ENCODE measurements at places on chromosomes 12 and 14.

- DNase-seq, result no peak
These were observed 18.1 kb upstream of the DIABLO start for GRCh38 chr12:122243965-122244364.

DNA sequence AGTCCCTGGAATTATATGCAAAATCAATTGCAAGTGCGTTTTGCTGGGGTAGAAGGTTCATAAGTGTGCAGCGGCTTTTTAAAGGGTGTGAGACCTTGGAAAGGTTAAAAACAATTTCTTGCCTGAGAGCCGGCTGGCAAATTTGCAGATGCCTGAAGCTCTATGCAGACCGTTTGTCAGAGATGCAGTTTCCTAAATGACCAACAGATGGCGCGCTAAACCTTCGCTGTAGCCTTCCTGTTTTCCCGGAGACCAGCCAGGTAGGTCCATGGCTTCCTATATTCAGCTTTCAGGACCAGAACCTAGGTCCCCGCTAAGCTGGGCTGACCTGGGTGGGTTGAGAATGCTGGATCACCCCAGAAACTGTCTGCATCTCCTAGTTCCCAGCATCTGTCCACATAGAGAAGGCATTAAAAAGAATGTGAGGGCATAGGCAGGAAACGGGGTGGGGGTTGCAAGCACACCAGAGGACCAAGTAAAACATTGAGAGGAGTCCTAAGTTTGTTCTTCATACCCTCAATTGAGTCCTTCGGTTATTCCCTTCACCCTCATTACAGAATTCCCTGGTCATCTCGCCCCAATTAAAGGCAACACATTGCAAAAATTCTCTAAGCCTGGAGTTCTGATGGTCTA, 5.7 kb upstream of the NOS1 start:
- DNase-seq, result peak; percentile 81

GRCh38 chr14:87630846-87631245, 362.1 kb downstream of the GALC start:
- DNase-seq, result no peak

DNA sequence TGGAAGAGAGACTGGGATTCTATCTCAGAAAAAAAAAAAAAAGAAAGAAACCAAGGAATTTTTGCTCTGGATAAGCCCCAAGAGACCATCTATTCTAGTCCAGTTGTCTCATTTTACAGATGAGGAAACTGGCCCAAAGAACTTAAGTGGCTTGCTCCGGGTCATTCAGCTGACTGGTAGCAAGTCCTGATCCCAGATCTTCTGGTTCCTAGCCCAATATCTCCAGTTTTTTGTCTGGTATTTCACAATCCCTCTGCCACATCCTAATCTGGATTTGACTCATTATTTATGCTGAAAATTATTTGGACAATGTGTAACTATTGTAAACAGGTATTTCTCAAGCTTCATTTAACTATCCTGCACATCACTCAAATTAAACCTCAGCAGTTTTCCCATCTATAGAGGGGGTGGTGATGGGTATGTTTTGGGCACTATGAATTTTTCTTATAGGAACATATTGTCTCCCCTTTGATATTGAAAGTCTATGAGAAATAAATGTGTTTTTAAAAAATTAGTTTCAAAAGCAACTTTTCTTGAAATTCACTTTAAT, 43.4 kb downstream of the PPP2R5E start:
- DNase-seq, result no peak

DNA sequence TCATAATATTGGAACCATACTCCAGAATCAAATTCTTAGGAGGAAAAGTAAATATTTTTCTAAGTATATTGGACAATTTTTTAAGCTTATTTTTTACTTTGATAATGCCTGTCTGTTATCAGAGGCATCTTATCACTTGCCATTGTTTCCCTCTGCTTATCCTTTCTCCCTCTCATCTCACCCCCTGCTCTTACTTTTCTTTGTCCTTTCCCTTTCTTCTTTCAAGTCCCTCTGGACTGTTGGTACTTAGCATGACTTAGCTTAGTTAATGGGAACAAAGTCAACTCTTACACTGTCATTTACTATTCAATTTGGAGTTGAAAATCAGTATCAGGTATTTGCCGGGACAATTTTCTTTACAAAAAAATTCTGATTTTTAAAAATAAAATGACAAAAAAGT, 45.2 kb downstream of the ABCD2 start:
- no peak for DNase-seq

GRCh38 chr12:931060-931459, 18.4 kb downstream of the RAD52 start:
- DNase-seq, result no peak

GRCh38 chr12:81930037-81930436, 170.9 kb upstream of the PPFIA2 start:
- DNase-seq, result no peak

DNA sequence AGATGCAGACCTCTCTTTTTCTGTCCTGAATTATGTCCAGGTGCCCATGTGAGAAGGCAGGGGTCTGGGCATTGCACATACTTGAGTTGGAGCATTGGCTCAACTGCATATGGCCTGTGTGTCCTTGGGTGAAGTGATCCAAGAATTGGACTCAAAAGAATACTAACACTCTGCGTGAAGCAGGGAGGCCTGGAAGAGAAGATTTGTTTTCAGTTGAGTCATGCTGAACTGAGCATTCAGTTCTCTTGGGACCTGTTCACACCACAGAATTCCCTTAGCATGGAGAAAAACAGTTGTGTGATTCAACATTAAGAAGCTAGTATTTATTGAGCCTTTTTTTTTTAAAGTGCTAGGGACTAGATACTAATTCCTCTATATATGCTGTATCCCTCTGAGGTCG, 164.7 kb upstream of the TBX3 start:
- no peak for DNase-seq

DNA sequence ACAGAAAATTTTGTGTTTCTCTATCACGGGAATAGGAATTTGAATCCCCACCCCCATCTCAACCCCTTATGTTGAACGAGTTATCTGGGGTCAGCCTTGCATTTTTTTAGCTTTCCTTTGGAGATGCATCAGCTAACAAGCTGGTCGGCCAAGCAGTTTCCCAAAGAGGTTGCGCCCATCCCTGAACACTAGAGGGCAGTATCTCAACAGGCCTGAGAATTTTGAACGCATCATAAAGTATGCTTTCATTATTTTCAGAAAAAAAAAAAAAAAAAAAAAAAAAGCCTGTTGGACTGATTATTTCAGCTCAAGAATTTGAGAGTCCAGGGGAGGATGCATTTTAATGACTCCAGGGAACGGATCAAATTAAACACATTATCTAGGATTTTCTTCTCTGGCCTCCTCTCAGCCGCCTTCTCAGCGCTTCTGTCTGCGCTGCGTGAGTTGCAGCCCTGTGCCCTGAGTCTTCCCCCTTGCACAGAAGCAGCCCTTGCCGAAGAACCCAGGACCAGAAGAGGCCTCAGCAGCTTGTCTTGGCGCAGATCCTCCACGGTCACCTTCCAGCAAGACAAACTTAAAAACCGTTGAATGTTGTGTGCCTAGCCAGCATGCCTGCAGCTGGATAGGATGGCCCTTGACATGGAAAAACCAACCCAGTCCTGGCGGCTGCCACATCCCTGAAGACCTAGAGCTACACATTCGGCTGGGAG, 76.6 kb upstream of the GZMB start:
- peak; percentile 58 for DNase-seq

GRCh38 chr14:84643446-84643845, 886.5 kb upstream of the FLRT2 start:
- no peak for DNase-seq

- no peak for DNase-seq
These were observed 26.8 kb downstream of the RAB35 start for GRCh38 chr12:120089796-120090195.

DNA sequence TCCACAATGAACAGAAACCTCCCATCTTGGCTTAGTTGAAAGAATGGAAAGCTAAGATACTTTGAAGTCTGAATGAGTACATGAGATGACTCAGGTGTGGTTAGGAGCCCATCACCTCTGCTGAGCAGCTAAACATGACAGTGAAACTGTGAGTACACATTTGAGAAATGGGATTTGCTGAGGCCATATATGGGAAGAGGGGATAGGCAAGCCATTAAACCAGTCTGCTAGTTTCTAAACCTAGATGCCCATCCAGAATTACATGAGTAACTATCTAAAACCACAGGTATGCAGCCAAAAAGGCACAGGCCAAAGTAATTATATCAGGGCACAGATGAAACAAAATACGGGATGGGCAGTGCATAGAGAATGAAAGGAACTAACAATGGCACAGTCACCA, 41.2 kb downstream of the NKX2-1 start:
- no peak for DNase-seq

DNA sequence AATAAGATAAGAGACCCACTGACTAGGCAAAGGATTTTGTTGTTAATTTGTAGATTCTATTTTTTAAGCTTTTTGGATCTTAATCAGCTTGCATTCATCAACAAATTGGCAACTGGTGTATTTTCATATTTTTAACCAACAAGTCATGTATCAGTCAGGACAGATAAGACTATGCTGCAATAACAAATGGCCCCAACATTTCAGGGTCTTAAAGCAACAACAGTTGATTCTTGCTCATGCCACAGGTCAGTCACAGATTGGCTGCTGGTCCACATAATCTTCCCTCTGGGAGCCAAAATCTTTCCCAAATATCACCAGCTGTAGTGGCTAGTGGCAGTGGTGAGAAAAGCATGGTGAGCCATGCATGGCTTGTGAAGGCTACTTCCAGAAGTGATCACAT, 21.9 kb upstream of the SERPINA12 start:
- no peak for DNase-seq

GRCh38 chr14:50085570-50086320, 30.6 kb downstream of the VCPKMT start:
- DNase-seq, result no peak

GRCh38 chr12:50088577-50089335, 3.6 kb downstream of the SMARCD1 start:
- DNase-seq, result peak; percentile 59

- no peak for DNase-seq
These were observed 253.7 kb downstream of the DUSP6 start for GRCh38 chr12:89098441-89099112.

GRCh38 chr12:32273712-32274111, 125.6 kb upstream of the FGD4 start:
- no peak for DNase-seq

- no peak for DNase-seq
These were observed 4.4 kb upstream of the CEBPE start for GRCh38 chr14:23123419-23123818.

- DNase-seq, result no peak
These were observed 11.3 kb upstream of the NUDT4 start for GRCh38 chr12:93366422-93366821.

GRCh38 chr14:88323523-88324199, 592 bp upstream of the KCNK10 start:
- DNase-seq, result peak; percentile 37

- no peak for DNase-seq
These were observed 93.9 kb downstream of the PAWR start for GRCh38 chr12:79596719-79597350.

DNA sequence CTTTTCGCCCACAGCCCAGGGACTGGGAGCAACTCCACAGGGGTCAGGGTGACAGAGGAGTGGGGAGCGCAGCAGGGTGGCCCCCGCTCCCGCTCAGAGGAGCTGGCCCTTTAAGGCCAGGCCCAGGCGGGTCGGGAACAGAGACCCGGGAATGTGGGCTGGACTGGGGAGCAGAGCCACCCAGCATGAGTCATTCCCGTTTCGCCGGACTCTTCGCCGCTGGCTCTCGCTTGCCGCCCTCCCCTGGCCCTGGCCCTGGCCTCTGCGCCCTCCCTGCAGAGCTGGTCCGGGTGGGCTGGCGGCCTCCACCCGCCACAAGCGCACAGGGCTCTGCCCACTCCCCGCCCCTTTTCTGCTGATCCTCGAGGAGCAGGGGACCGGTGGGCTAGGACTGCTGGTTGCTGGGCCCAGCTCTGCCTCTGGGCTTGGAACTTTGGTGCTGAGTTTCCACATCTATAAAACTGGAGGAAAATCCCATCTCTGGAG, 92.8 kb downstream of the NINJ2 start:
- DNase-seq, result peak; percentile 37

GRCh38 chr12:52703878-52704277, 554 bp upstream of the KRT77 start:
- no peak for DNase-seq

GRCh38 chr14:63878792-63879191, 26.0 kb downstream of the SYNE2 start:
- DNase-seq, result no peak

- peak; percentile 92 for DNase-seq
These were observed 5.0 kb upstream of the AQP2 start for GRCh38 chr12:49945394-49946080.

DNA sequence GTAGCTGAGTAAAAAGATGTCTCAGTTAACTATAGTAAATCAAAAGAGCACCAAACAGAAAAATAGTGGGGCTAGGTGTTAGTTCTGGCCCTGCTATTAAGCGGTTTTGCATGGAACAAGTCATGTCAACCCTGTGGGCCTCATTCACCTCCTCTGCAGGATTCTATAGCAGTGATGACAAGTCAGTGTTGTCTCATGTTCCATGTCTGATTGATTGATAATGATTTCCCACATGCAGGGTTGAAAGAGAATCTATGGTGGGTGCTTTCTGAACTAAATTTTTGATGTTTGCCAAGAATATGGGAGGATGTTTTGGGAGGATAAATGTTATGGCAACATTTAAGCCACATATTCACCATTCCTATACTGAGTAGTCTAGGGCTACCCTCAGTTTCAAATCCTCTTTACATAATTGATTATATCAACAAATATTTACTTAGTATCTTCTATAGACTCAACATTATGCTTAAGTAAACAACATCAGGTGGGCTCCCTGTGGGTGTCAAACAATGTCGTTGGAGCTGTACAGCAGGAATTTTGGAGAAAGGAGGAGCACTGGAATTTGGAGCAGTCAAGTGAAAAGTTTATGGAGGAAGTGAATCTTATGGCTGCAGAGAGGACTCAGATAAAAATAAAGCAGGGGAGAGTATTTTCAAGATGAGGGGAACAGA, 48.6 kb downstream of the IRAK3 start:
- DNase-seq, result peak; percentile 17

- no peak for DNase-seq
These were observed 2.6 kb downstream of the EXOC5 start for GRCh38 chr14:57266065-57266464.

- DNase-seq, result no peak
These were observed 52.9 kb downstream of the GNS start for GRCh38 chr12:64706306-64706705.

- no peak for DNase-seq
These were observed 8.4 kb upstream of the PNMA1 start for GRCh38 chr14:73722581-73722980.

DNA sequence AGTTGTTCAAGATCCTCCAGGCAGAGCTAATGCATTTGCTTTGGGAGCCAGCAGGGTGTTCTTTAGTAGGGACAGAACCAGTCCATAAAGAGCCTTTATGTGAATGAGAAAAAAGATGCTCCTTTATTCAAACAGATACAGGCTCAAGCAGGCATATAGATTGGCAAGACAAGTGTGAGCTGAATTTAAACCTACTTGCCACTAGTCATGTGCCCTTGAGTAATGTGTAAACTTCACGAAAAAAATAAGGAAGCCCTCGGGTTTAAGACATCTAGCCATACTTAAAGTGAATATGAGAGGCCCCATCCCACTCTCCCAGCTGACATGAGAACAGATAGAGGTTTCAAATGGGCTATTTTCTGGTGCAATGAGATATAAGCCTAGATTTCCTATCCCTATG, 43.1 kb upstream of the STRAP start:
- DNase-seq, result no peak

All from HEK293T (cell line).